Left ventricle myocardium inferior (tissue), 1 donor: ENCODE measurements at places on chromosomes 5 and 9. TPM values are rescaled to one million over a fixed set of nuclear protein-coding genes. Genes with fewer than 3 reads are reported as not detected.

- no peak for DNase-seq
Measured at GRCh38 chr9:124271660-124272059, 13.9 kb downstream of the NEK6 start.

GRCh38 chr5:34608368-34608767 is 47.8 kb upstream of the RAI14 start:
- DNase-seq, result no peak

- DNase-seq, result no peak
Measured at GRCh38 chr9:115042781-115043509, 75.0 kb downstream of the TNC start.

- no peak for DNase-seq
Measured at GRCh38 chr5:158267228-158267627, 408.3 kb upstream of the CLINT1 start.

DNA sequence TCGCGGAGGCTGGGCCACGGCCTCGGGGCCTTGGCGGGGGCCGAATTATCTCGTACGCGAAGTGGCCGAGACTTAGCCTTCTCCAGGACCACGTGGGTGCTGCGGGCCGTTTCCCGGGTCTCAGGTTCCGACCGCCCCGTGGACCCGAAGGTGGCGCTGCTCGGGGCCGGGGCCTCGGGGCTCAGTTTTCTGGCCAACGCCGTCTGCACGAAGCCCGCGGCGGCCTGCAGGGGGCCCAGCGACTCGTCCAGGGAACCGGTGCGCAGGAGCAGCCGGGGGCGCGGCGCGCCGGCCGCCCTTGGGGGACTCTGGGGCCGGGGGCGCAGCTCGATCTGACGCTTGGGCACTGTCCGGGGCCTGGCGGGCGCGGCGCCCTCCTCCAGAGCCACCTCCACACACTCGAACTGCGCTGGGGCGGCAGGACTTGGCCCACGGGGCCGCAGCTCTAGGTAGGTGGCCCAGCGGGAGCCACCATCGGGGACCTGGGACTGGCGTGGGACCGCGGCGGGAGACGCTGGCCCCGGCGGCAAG is 716 bp downstream of the PROB1 start:
- DNase-seq, result peak; percentile 62

DNA sequence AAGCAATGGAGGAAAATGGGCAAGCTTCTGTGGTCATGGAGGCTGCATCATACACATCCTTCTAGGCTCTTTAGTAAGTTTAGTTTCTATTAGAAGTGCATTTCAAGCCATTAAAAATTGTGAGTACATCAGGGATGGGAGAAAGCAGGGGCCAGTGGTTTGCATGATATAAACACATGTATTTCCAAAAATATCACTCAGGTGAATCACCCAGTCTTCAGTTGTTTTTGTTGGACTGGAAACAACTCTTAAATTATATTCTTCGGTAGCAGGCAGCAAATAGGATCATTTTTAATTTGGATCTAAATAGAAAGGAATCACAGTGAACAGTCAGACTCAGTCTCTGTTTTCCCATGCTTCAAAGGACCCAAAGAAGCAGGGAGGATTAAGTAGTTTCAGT is 657.9 kb downstream of the TLR4 start:
- DNase-seq, result no peak

DNA sequence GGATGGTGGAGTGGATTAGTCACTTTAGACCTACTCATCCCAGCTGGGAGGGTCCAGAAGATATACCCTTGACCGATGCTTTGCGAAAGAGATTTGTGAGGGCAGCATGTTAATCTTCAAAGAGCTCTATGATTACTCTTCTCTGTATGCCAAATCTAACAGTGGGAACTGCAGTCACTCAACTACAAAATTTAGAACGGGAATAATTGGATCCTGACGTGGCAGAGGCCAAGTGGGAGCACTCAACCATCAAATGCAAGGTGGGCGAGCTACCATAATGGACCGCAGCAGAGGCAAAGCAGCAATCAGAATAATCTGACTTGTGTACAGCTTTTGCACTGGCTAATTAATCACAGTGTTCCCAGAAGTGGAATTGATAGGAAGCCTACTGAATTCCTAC is 20.4 kb downstream of the NSA2 start:
- DNase-seq, result no peak

- no peak for DNase-seq
Measured at GRCh38 chr5:107300721-107301327, 369.9 kb downstream of the EFNA5 start.

DNA sequence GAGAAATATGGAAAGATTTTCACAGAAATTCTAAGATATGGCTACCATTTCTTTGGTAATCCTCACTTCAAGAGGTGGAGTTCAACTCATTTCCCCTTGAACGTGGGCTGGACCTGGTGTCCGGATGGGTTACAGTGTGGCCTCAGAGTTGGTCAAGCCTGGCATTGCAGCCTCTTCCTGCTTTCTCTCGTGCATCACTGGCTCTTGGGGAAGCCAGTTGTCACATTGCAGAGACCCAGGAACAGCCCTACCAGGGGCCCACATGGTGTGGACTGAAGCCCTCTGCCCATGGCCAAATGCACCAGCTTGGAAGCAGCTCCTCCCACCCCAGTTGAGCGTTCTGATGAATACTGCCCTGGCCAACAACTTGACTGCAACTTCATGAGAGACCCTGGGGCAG is 47.7 kb upstream of the FCN1 start:
- no peak for DNase-seq

GRCh38 chr5:156912869-156913268 is 50.2 kb downstream of the TIMD4 start:
- no peak for DNase-seq

- DNase-seq, result peak; percentile 6
Measured at GRCh38 chr9:134501761-134502265, 139.8 kb upstream of the COL5A1 start.

DNA sequence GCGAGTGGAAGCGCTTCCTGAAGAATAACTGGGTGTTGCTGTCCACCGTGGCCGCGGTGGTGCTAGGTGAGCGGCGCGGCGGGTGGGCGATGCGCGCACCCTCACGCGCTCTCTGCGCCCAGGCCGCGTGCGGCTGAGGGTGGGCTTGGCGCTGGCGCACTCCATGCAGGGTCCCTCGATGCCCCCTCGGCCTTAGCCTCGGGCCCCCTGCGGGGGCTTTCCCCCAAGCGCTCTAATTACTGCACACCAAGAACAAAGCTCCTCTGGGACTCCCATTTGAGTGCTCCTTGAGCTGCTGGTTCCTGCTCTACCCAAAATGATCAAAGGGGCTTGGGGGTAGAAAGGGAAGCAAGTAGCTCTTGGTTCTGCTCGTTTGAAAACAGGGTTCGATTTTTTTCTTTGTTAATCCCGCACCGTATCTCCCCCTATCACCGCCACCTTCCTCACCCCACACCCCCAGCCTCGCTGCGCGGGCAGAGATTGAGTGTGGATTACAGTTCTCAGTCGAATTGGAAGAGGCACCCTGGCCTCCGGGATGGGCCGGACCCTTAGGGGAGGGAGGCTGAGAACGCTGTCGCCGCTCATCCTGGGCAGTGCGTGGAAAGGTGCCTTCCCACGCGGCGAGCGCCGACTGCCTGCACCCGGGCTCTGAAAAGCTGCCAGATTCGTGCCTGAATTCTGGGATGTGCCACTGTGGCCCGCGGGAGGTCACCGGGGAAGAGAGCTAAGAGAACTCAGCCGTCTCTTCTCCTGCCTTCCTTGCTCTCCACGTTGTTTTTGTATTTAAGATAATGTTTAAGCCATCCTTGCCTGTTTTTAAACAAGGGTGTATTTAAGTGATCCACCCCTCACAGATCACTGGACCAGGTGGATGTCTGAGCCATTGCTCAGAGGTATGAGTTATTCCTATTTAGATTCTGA is 697 bp downstream of the SLC1A1 start:
- DNase-seq, result no peak

DNA sequence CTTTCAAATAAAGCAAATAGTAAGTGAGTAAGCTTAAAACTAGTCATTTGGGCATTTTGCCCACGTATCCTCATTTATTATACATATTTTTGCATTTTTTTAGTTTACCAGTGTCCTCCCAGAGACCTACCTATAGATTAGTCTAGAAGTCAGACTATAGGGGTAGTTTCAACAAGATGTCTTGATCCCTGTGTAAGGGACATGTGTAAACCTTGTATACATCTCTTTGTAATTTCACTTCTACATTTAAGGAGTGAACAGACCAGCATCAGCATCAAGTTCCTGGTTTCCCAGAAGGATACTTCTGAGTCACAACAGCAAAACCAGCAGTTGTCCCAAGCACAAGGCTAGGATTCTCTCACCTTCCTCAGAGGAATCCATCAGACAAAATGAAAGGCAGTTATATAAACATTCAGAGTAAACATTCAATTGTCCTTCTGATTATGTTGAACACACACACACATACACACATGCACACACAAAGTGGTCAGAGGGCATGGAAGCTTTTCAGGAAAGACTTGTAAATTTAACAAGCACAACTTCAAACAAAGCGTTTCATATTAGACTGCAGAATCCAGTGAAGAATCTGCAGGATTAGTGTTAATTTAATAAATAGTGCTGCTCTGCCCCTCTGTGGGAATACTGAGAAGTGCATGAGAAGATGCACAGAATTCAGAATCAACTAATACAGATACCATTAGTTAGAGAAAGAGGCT is 55.4 kb downstream of the HINT1 start:
- no peak for DNase-seq

The CNTFR gene
- total RNA-seq, result 4.6 TPM

The SPINK4 gene
- total RNA-seq, result not detected
